ENCODE measurements at places on chromosomes 2 and 18. TPM values are rescaled to one million over a fixed set of nuclear protein-coding genes. Genes with fewer than 3 reads are reported as not detected.

Gene SOCS6
- 3.4 TPM for total RNA-seq

Gene NTSR2
- not detected for total RNA-seq

Gene NOSTRIN
- not detected for total RNA-seq

Gene PROKR1
- not detected for total RNA-seq

Gene KCNE4
- total RNA-seq = not detected

Gene TNS1
- total RNA-seq = 11.0 TPM

Gene RFTN2
- not detected for total RNA-seq

Gene SLC4A3
- total RNA-seq = not detected

Gene PAX8
- total RNA-seq = 0.74 TPM

Gene SP140L
- total RNA-seq = 95.1 TPM

Gene CHRNG
- not detected for total RNA-seq

Gene EVX2
- total RNA-seq = not detected

Gene SERPINB11
- total RNA-seq = not detected

Gene ST8SIA3
- total RNA-seq = not detected

Gene ASB18
- not detected for total RNA-seq

Gene TNFRSF11A
- 9.1 TPM for total RNA-seq

Gene MC2R
- not detected for total RNA-seq

Gene COL5A2
- 0.72 TPM for total RNA-seq

Gene PLEK
- total RNA-seq = 0.40 TPM

Gene CDH20
- not detected for total RNA-seq

Gene ITGB6
- total RNA-seq = not detected

Gene TTC27
- 17.6 TPM for total RNA-seq

Gene CRYGC
- not detected for total RNA-seq

Gene RAPH1
- 1.7 TPM for total RNA-seq

Gene C2orf78
- not detected for total RNA-seq

Gene CNNM3
- total RNA-seq = 41.5 TPM

Gene ZSWIM2
- total RNA-seq = not detected

Gene HOXD13
- not detected for total RNA-seq

Gene PHOSPHO2
- total RNA-seq = 3.0 TPM

Gene LBX2
- 0.25 TPM for total RNA-seq

Gene PDE1A
- total RNA-seq = not detected

Gene SLC19A3
- total RNA-seq = not detected

Gene SEMA4F
- 8.3 TPM for total RNA-seq

Gene SPR
- 0.12 TPM for total RNA-seq

Gene MERTK
- 0.21 TPM for total RNA-seq

Gene TIA1
- total RNA-seq = 133 TPM

Gene CRYBA2
- not detected for total RNA-seq

Gene FKBP7
- 2.1 TPM for total RNA-seq

Gene CYRIA
- total RNA-seq = 0.20 TPM

Gene ACTR3
- 633 TPM for total RNA-seq

Gene E2F6
- total RNA-seq = 6.6 TPM

Gene CXCR4
- total RNA-seq = 169 TPM
